Effector memory CD4-positive, alpha-beta T cell (primary cell): ENCODE measurements at places on chromosomes 2 and 18.

DNA sequence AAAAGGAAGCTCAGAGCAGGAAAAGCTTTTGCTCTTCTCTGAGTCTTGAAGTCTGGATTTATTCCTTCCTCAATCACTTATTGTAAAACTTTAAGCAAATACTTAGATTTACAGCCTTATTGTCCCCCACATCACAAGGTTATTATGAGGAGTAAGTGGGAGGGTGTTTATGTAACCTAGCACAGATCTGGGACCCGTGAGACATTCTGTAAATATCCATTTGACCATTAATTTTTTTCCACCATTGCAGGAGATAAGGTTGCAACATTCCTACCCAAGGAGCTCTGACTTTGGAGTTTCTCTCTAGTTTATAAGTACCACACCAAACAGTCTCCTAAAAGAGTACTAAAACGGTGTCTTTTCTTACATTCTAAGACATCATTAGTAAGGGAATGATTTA, 52.1 kb upstream of the CTIF start:
- no peak overlapping the region for H3K4me3 ChIP-seq
- H3K27me3 ChIP-seq = peaks cover 5% of the 10 kb centered on the region
- DNase-seq = no peak
- H3K4me1 ChIP-seq = no peaks in the 10 kb centered on the region
- H3K36me3 ChIP-seq = no peaks in the 10 kb centered on the region

- H3K27me3 ChIP-seq = no peaks in the 10 kb centered on the region
- H3K36me3 ChIP-seq = no peaks in the 10 kb centered on the region
- DNase-seq = no peak
- no peaks in the 10 kb centered on the region for H3K4me1 ChIP-seq
- H3K4me3 ChIP-seq = no peak overlapping the region
- no peak overlapping the region for H3K27ac ChIP-seq
Observed at GRCh38 chr18:8689517-8689916, 15.8 kb upstream of the MTCL1 start.

DNA sequence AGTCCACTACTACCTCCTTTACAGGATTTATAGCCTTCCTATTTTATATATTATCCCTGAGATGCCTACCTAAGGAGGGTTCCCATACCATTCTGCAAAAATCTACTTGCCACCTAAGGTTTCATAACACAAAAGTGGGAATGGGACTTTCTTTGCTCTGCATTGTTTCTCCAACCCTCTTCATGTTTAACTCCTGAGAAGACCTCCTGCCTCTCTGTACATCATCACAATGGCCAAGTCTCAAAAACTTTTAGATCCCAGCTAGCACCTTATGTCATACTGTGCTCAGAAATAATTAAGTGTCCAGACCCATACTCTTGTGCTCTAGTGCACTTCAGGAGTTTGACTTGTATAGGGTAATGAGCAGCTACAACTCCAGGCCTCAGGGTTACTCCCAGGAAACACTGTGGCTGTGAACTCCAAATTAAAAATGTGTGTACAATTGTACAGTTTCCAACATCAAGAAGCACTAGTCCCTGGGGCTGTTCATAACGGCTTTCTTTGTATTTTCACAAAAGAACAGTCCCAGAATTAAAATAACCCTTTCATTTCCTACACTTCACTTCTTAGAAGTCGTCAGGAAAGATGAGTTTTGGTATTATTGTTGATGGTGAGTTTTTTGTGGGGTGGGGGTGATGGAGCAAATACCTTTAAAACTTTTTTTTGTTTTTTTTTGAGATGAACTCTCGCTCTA, 39.4 kb downstream of the METAP1D start:
- H3K27ac ChIP-seq = no peak overlapping the region
- H3K4me3 ChIP-seq = no peak overlapping the region
- no peaks in the 10 kb centered on the region for H3K36me3 ChIP-seq
- H3K27me3 ChIP-seq = no peaks in the 10 kb centered on the region
- no peak for DNase-seq
- H3K4me1 ChIP-seq = no peaks in the 10 kb centered on the region

DNA sequence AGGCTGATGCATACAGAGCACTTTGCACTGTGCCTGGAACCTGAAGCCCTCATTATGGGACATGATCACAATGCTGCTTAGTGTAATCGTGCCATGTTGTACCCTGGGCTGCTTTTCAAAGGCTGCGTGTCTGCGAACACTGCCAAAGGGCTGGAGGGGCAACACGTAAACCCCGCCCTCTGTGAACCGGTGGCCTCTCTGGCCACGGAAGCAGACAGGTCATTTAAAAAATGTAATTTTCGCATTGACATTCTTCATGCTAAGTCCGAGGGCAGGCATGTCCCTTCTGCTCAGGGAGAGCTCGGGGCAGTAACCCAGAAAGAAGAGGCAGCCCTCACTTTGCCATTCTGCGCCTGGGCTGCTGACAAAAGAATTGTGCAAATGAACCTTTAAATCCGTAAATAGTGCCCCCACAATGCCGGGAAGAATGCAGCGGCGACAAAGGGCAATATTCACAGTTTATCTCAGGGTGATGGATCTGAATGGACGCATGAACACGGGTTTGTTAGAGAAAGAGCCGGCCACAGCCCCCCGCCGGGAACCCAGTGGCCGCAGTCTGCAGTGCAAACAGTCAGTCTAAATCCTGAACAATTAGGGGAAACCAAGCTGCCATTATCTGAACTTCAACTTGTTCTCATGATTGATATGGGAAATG, 226.1 kb downstream of the MYCN start:
- no peak overlapping the region for H3K4me3 ChIP-seq
- DNase-seq = no peak
- H3K27me3 ChIP-seq = no peaks in the 10 kb centered on the region

DNA sequence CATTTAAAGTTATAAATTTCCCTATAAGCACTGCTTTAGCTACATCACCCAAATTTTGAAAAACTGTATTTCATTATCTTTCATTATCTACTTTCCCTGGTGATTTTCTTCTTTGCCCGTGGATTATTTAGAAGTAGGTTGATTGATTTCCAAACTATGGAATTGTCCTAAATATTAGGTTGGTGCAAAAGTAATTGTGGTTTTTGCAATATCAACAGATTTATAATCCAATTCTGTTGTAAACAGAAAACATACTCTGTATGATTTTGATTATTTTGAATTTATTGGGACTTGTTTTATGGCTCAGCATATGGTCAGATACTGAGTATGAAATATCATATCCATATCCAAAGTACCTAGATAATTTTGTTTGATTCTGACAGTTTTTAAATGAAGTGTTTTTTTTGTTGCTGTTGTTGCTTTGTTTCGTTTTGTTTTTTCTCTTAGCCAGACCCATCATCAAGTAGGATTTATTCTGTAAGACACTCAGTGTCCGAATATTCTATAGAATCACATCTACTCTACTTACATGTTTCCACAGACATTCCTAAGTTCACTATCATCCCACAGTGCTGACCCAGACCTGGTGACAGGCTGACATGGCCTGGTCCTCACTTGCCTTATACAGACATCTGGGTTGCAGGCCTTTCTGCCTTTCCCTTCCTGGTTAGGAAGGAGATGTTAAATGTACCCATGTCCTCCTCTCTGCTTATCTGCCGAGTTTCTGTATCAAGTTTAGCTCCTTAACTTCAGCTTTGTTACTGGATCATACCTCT, 2.1 kb upstream of the TRABD2A start:
- H3K4me1 ChIP-seq = no peaks in the 10 kb centered on the region
- no peak overlapping the region for H3K4me3 ChIP-seq
- no peaks in the 10 kb centered on the region for H3K27me3 ChIP-seq
- no peaks in the 10 kb centered on the region for H3K36me3 ChIP-seq
- peak overlapping the region; percentile 75 for H3K27ac ChIP-seq

- H3K36me3 ChIP-seq = no peaks in the 10 kb centered on the region
- H3K27ac ChIP-seq = no peak overlapping the region
- peaks cover 11% of the 10 kb centered on the region for H3K4me1 ChIP-seq
- H3K4me3 ChIP-seq = no peak overlapping the region
Observed at GRCh38 chr2:12265646-12266045, 451.1 kb upstream of the TRIB2 start.

DNA sequence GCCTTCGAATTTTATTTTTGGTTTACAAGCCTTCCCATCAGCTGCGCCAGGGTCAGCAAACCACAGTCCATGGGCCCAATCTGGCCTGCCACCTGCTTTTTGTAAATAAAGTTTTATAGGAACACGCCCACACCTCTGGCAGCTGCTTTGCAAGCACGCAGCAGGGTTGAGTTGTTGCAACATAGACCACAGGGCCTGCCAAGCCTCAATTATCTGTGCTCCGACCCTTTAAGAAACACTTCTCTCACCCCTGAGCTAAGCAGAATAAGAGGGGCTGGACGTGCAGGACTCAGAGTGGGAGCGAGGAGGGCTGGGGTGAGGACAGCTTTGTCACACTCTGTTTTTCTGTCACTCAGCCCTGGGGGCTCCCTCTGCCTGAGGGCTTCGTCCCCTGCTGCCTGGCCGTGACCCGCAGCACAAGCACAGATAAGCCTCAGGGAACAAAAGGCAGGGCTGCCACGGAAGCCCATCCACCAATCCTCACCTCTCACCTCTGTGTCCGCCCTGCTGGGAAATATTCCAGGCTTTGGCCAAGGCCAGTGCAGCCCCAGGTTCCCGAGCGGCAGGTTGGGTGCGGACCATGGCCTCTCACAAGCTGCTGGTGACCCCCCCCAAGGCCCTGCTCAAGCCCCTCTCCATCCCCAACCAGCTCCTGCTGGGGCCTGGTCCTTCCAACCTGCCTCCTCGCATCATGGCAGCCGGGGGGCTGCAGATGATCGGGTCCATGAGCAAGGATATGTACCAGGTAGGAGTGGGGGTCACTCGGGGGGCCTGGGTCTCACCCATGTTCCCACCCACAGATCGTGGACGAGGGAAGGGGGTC, at the start of gene AGXT:
TSS of gene AGXT (plus strand) at position 539 of the 823 bp plus-strand sequence. CDS start at position 581, 42 bp downstream.
- no peaks in the 10 kb centered on the region for H3K4me1 ChIP-seq
- no peak within 1 kb of the TSS for H3K27ac ChIP-seq
- no peaks in the 10 kb centered on the region for H3K36me3 ChIP-seq

GRCh38 chr18:79372991-79373390, 22.7 kb upstream of the NFATC1 start:
- no peak overlapping the region for H3K27ac ChIP-seq
- peaks cover 22% of the 10 kb centered on the region for H3K36me3 ChIP-seq
- no peaks in the 10 kb centered on the region for H3K27me3 ChIP-seq
- no peak for DNase-seq
- peaks cover 13% of the 10 kb centered on the region for H3K4me1 ChIP-seq
- no peak overlapping the region for H3K4me3 ChIP-seq

- DNase-seq = no peak
- no peaks in the 10 kb centered on the region for H3K4me1 ChIP-seq
- no peak overlapping the region for H3K4me3 ChIP-seq
- no peaks in the 10 kb centered on the region for H3K27me3 ChIP-seq
Observed at GRCh38 chr2:103738108-103738507, 976.3 kb downstream of the TMEM182 start.

- no peak overlapping the region for H3K4me3 ChIP-seq
- no peaks in the 10 kb centered on the region for H3K4me1 ChIP-seq
- DNase-seq = no peak
- no peaks in the 10 kb centered on the region for H3K36me3 ChIP-seq
- no peak overlapping the region for H3K27ac ChIP-seq
- H3K27me3 ChIP-seq = no peaks in the 10 kb centered on the region
Observed at GRCh38 chr18:79387214-79387613, 8.5 kb upstream of the NFATC1 start.

DNA sequence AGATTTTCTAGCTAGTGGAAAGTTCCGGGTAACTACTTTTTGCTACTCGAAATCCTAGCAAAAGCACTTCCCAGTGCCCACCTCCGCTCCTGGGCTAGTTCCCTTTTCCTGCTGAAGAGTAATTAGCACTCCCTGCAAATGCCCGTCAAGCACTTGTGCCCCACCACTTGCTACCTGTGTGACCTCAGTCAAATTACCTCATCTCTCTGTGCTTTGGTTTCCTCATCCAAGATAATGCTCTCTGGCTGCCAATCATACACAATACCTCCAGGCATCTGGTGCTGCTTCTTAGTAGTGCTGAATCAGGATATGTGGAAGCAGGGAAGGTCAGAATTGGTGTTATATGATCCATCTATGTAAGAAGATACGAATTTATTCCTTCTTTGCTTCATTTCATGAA, 102.1 kb upstream of the CDCA7 start:
- no peaks in the 10 kb centered on the region for H3K36me3 ChIP-seq
- DNase-seq = no peak
- H3K27ac ChIP-seq = no peak overlapping the region
- H3K4me3 ChIP-seq = no peak overlapping the region
- no peaks in the 10 kb centered on the region for H3K27me3 ChIP-seq

DNA sequence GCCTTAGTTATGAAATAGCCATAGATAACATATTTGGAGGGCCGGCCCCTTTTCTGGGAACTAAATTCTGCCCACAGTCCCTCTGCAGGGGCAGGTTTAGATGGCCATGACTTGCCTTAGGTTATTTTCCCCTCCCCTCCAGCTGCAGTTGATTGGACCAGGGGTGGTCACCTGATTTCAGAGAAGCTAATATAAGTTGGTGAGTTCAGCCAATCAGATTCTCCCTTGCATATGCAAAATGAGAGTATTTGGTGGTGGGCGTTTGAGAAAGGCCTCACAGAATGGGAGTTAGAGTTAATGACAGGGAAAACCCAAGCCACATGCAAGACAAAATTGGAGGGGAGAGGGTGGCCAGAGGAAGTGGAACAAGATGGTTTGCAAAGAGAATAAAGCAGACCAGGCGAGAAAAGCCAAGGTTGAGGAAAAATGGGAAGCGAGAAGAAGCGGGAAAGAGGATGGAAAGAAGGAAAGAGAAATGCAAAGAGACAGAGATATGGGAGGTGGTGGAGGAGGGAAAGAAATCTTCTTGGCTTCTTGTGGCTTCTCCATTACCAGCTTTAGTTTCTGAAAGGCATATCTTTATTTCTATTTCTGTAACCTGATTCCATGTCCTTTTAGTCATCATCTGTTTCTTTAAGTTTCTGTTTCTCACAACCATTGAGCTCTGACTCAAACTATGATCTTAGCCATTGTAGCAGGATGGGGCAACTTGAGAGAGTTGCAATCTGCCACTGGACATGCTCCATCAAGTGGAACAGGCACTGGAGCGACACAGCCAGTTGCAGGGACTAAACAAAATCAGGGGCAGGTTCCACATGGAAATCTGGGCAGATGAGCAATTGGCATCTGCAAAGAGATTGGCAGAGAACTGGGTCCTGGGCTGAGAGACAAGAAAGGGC, 108.1 kb upstream of the SIX3 start:
- no peak overlapping the region for H3K4me3 ChIP-seq
- no peaks in the 10 kb centered on the region for H3K36me3 ChIP-seq
- no peak for DNase-seq
- H3K27ac ChIP-seq = no peak overlapping the region
- H3K4me1 ChIP-seq = no peaks in the 10 kb centered on the region

- H3K4me3 ChIP-seq = no peak overlapping the region
- DNase-seq = no peak
- H3K27ac ChIP-seq = no peak overlapping the region
- no peaks in the 10 kb centered on the region for H3K36me3 ChIP-seq
- peaks cover 15% of the 10 kb centered on the region for H3K4me1 ChIP-seq
Observed at GRCh38 chr2:24930768-24931167, 10.7 kb upstream of the ADCY3 start.

GRCh38 chr2:174005801-174006419, 40.7 kb upstream of the SP3 start:
- no peak overlapping the region for H3K27ac ChIP-seq
- H3K4me1 ChIP-seq = peaks cover 2% of the 10 kb centered on the region
- H3K4me3 ChIP-seq = no peak overlapping the region
- DNase-seq = no peak
- no peaks in the 10 kb centered on the region for H3K36me3 ChIP-seq
